ENCODE measurements at places on chromosomes 1 and 21.

DNA sequence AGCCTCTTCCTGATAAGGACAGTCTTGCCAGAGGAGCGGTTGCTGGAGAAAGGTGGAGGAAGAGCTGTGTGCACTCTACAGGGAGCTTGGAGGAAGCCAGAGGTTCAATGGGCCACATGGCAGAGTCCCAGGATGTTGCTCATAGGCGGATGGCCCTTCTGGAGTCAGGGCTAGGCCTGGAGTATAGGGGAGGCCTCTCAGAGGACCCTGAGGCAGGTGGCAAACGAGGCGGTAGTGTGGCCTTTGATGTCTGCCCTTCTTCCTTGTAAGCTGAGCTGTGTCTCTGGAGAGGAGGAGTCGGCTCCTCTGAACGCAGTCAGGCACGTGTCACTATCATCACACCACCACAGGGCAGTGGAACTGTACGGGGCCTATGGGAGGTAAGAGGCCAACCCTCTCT is 8.6 kb downstream of the PKP1 start:
- DNase-seq, result no peak

- no peak for DNase-seq
Observed at GRCh38 chr1:217563179-217563578, 67.7 kb downstream of the GPATCH2 start.

- DNase-seq, result no peak
Observed at GRCh38 chr1:221760911-221761310, 19.0 kb upstream of the DUSP10 start.

- no peak for DNase-seq
Observed at GRCh38 chr1:97893844-97894243, 27.0 kb downstream of the DPYD start.

All from NCI-H1417 treated with DMSO at 0.1 percent for 48 hours (cell line).